ENCODE measurements at places on chromosomes 11 and 22. TPM values are rescaled to one million over a fixed set of nuclear protein-coding genes. Genes with fewer than 3 reads are reported as not detected.

DNA sequence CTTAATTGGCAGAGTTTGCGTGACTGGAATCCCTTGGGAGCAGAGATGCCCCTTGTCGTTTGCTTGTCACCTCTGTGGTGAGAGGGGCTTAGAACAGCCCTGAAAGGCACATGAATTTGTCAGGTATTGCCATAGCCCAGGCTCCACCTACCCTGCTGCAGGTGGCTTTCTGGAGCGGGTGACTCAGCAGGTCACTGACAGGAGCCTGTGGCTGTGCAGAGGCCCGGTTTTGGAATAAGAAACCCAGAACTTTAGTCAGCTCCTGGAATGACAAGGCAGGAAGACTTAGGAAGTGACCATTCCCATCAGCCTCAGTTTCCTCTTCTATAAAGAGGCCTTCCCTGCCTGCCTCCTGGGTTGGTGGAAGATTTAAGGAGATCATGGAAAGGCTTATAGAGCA, 539.7 kb downstream of the INSC start:
- no peak for DNase-seq

- DNase-seq: no peak
Observed at GRCh38 chr11:129273944-129274711, 82.0 kb upstream of the ARHGAP32 start.

GRCh38 chr22:44460287-44460686, 37.7 kb downstream of the RTL6 start:
- DNase-seq: no peak

DNA sequence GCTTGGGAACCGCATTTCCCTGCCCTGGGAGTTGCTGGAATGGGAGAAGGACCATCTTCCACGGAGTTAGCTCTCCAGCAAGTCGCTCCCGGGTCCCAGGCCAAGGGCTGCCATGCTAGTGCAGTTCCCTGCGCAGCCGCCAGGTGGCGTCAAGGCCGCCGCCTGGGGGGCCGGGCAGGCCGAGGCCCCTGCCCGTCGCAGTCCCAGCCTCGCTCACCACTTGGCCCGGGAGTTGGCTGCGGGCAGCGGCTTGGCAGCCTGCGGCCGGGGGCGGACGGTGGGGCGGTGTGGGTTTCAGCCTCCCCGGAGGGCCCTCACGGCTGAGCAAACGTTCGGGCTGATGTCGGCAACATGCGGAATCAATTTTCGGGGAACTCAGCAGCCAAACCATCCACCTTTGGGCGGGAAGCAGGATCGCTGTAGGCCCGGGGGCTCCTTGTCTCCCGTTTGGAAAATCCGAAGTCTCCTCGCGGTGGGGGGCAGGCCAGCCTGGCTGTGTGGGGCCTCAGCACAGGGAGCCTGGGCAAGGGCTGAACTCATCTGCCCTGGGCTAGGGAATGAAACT, 415.1 kb downstream of the SOX6 start:
- no peak for DNase-seq

- no peak for DNase-seq
Observed at GRCh38 chr11:13011466-13012055, 2.4 kb downstream of the RASSF10 start.

GRCh38 chr11:74870485-74870884, 78.4 kb downstream of the XRRA1 start:
- DNase-seq: no peak

GRCh38 chr11:87213444-87213843, 175.7 kb downstream of the TMEM135 start:
- DNase-seq: no peak

The EFCAB6 gene
- 2.5 TPM for total RNA-seq

The C11orf97 gene
- not detected for total RNA-seq

The FBLN1 gene
- 972 TPM for total RNA-seq

The UBQLNL gene
- total RNA-seq: 0.56 TPM
